GM23248 (cell line): ENCODE measurements at places on chromosomes 5 and 9.
A peak's percentile ranks its signal among the peaks of the same experiment; 100 is the strongest.

DNA sequence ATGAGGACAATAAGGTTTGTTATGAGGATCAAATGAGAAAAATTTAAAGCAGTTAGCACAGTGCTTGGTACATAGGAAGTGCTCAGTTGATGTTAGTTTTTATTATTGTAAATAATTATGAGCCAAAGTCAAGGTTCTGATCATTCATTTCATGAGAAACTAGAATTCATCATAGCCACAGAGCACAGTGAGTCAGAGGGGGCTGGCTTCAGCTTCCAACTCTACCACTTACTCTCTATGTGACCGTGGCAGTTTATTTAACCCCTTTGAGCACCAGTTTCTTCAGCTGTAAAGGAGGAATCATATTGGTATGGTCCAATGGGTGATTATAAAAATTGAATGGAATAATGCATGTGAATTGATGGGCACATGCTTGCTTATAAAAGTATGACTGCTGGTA lies 39.4 kb downstream of the KLHL3 start:
- DNase-seq: peak; percentile 53
- H3K4me3 ChIP-seq: no peak overlapping the region
- no peak overlapping the region for H3K27ac ChIP-seq

GRCh38 chr5:95808686-95809413 lies 13.7 kb downstream of the GLRX start:
- no peaks in the 10 kb centered on the region for H3K27me3 ChIP-seq
- peaks cover 29% of the 10 kb centered on the region for H3K4me1 ChIP-seq
- H3K36me3 ChIP-seq: peaks cover 17% of the 10 kb centered on the region
- DNase-seq: peak; percentile 88
- H3K4me3 ChIP-seq: peak overlapping the region; percentile 19; the same call in 1 of the 2 replicates

GRCh38 chr5:10303699-10304170 lies 4.0 kb downstream of the CMBL start:
- no peak for DNase-seq
- H3K4me1 ChIP-seq: peaks cover 8% of the 10 kb centered on the region
- no peaks in the 10 kb centered on the region for H3K36me3 ChIP-seq
- no peaks in the 10 kb centered on the region for H3K27me3 ChIP-seq

- no peaks in the 10 kb centered on the region for H3K27me3 ChIP-seq
- no peak overlapping the region for H3K4me3 ChIP-seq
- DNase-seq: no peak
- no peak overlapping the region for H3K27ac ChIP-seq
- peaks cover 8% of the 10 kb centered on the region for H3K4me1 ChIP-seq
Observed at GRCh38 chr5:74598731-74599130, 41.8 kb downstream of the ENC1 start.

DNA sequence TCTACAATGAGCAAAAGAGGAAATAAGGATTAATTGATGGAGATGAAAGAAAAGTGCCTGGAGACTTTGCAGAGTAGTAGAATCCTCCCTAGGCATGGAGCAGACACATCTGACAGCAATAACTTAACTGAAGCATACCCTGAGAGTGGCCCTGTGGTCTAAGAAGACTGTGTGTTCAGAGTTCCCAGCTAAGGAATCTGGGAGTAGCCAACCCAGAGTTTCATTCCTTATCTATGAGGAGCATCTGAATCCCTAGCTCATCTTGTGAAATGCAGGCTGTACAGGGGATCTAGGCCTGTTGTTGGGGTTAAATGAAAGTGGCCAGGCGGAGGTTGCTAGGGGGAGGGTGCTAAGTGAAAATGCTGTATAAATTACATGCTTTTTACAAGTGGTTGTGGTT lies 233.1 kb upstream of the FBXL7 start:
- H3K4me1 ChIP-seq: no peaks in the 10 kb centered on the region
- H3K27me3 ChIP-seq: no peaks in the 10 kb centered on the region; the same call in 1 of the 2 replicates
- no peaks in the 10 kb centered on the region for H3K36me3 ChIP-seq
- no peak overlapping the region for H3K27ac ChIP-seq

DNA sequence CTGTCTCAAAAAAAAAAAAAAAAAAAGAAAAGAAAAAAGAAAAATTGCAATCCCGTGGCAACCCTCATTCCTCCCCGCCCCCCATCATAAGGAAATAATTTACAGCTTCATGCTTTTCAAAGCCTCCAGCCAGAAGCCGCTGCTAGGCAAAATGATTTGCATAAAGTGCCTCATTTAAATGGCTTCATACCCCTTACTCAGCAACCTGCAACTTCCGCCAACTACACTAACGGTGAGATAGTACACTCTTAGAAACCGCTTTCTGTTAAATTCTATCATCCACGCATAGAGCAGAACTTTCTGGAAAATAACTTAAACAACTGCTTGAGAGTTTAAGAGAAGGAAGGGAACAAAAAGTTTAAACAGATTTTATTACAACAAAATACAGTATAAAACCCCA lies 17.8 kb downstream of the SERINC5 start:
- peaks cover 20% of the 10 kb centered on the region for H3K4me1 ChIP-seq
- H3K36me3 ChIP-seq: peaks cover 7% of the 10 kb centered on the region; the same call in 1 of the 2 replicates
- DNase-seq: no peak
- H3K27ac ChIP-seq: no peak overlapping the region
- H3K27me3 ChIP-seq: no peaks in the 10 kb centered on the region
- no peak overlapping the region for H3K4me3 ChIP-seq
